ENCODE measurements at places on chromosomes 1 and 21. TPM values are rescaled to one million over a fixed set of nuclear protein-coding genes. Genes with fewer than 3 reads are reported as not detected.
A peak's percentile ranks its signal among the peaks of the same experiment; 100 is the strongest.

DNA sequence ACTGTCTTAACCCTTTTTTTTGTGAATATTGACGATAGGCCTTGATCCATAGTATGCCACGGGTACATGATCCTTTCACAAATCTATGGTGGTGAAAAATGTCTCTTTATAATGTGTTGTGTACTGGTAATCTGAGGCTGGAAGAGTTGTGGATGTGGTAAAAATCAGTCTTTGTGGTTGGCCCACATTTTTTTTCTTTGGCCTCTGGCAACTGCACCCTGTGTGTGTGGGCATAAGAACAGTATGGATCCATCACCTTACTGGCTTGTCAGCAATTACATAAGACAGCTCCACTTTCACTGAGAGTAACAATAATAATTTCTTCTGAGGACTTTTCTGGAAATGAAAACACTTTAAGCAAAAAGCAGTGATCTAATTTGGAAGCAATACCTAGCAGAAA lies 101.6 kb downstream of the GABPA start:
- DNase-seq = no peak

DNA sequence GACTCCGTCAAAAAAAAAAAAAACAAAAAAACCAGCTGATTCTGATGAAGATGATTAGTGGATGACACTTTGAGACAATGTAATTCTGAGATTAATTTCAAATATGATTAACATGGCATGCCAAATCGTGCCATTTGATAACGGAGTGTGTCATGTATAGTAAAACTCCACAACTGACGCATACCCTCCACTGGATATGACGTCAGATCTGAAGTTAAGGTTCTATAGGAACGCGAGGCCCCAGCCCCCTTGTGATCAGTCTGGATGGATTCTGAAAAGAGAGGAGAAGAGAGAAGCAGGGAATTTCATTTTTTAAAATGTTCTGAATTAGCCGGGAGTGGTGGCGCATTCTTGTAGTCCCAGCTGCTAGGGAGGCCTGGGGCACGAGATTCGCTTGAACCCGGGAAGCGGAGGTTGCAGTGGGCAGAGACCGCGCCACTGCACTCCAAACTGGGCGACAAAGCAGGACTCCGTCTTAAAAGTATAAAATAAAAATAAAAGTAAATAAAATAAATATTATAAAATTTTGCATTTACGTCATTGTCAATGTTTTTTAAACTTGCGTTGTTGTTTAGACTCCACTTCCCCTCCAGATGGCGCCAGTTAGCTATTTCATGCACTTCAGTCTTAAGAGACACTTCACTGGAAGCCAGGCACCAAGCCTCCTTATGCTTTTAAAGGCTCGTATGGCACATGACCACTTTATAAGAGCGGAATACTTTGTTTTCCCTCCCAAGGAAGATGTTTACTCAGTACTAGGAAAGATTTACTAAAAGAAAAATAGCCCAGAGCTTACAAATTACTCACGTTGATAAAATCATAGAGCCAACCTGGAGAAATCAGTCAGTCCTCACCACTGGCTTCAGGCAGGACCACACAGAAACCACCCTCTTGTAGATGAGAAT lies 65.5 kb downstream of the UBE2U start:
- DNase-seq = peak; percentile 87

The TMPRSS3 gene
- polyA plus RNA-seq = not detected

- DNase-seq = no peak
These were observed 26.1 kb downstream of the SLC19A1 start for GRCh38 chr21:45516071-45516670.

DNA sequence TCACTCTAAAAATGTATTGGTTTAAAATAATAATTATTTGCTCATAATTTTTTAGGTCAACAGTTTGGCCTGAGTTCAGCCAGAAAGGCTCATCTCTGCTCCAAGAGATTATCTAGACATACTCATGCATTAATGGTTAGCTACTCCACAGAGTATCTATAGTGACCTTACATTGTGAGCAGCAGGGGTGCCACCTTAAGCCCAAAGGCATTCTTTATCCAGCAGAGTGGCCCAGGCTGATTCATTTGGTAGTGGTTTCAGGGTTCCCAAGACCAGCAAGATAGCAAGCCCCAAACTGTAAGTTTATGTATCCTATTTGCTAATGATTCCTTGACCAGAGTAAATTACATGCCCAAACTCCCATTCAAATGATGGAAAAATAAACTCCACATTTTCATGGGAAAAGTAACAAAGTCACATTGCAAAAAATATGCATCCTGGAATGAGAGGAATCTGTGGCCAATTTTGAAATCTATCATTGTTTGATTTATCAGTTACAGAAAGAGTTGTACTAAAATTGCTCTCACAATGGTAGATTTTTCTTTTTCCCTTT lies 182.6 kb upstream of the KCNK2 start:
- no peak for DNase-seq

GRCh38 chr21:16425376-16425775 lies 695.6 kb downstream of the USP25 start:
- DNase-seq = no peak

The CHRNB2 gene
- 0.07 TPM for polyA plus RNA-seq

The G0S2 gene
- 2.6 TPM for polyA plus RNA-seq

The TDRD5 gene
- 0.94 TPM for polyA plus RNA-seq

The TFF3 gene
- 2.3 TPM for polyA plus RNA-seq

The DYNLT5 gene
- 5.8 TPM for polyA plus RNA-seq

The KMO gene
- 0.43 TPM for polyA plus RNA-seq

- no peak for DNase-seq
These were observed 35.4 kb upstream of the ZNF496 start for GRCh38 chr1:247366926-247367645.

DNA sequence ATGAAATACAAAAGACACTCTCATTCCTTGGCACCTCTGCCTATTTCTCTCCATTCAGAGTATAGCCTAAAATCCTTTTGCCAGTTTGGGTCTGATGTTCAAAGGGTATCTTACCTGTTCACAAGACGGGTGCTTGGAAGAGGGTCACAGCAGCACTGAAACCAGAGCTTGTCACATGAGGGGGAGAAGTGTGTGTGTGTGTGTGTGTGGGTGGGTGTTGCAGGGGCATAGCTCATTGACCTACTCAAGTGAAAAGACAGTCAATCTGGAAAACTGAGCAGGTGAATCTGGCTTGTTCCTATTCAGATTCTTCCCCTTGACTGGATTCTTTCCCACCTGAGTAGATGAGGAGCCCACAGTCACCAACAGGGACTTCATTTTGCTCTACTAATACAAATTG lies 63.9 kb downstream of the KCTD3 start:
- no peak for DNase-seq

GRCh38 chr1:209854196-209854595 lies 26.4 kb downstream of the UTP25 start:
- DNase-seq = no peak

The TCP10L gene
- polyA plus RNA-seq = 1.3 TPM

The ZBTB17 gene
- polyA plus RNA-seq = 22.6 TPM

GRCh38 chr1:168689726-168690602 lies 39.0 kb downstream of the DPT start:
- DNase-seq = no peak

DNA sequence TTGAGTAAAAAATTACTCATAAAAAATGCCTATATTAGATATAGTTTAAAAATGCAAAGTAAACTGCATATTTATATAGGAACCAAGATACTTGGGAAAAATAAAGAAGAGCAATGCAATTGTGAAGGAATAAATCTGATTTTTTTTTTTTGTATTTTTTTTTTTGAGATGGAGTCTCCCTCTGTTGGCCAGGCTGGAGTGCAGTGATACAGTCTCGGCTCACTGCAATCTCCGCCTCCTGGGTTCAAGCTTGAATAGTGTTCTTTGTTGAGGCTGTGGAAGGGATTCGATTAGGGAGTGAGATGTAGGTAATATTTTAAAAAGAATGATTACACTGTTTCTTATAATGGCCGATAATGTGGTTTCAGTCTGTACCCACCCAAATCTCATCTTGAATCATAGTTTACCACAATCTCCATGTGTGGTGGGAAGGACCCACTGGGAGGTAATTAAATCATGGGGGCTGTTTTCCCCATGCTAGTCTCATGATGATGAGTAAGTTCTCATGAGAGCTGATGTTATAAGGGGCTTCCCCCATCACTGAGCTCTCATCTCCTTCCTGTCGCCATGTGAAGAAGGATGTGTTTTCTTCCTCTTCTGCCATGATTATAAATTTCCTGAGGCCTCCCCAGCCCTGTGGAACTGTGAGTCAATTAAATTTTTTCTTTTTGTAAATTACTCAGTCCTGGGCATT lies 1765.9 kb downstream of the PLA2G4A start:
- DNase-seq = no peak

The KRTAP27-1 gene
- polyA plus RNA-seq = not detected

DNA sequence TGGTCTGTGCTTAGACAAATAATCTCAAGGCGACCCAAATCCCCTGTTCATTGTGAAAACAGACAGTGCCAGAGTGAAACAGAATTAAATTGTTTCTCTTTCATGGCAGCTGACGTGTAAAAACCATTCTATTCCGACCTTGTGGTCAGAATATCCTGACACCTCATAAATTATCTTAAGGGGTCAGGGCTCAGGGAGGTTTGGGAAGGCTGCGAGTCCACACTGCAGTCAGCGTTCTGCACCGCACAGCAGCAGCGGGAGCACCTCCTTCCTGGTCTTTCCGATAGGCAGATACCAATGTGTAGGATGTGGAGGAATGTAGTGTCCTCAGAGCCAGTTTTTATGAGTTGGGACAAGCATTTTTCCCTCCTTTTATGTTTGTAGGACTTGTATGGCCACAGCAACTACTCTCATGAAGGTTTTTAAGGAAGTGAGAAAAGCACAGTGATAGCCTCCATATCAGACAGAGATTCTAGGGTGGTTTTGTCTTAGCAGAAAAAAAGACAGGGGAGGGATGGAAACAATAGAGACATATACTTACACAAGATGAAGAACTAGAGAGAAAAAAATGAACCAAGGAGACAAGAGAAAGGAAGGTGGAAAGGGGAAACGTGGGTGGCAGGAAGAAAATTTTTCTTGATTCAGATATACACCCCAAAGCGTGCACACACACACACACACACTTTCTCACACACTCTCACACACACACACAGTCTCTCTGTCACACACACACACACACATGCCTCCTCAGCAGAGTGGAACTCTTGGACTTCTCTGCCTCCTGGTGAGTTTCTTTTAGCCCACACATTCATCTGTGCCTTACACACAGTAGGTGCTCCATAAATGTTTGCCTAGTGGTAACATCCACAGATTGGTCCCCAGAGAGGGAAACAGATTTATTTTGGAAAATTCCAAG lies 68.6 kb downstream of the NTMT2 start:
- DNase-seq = no peak

The MASP2 gene
- polyA plus RNA-seq = 5.7 TPM

DNA sequence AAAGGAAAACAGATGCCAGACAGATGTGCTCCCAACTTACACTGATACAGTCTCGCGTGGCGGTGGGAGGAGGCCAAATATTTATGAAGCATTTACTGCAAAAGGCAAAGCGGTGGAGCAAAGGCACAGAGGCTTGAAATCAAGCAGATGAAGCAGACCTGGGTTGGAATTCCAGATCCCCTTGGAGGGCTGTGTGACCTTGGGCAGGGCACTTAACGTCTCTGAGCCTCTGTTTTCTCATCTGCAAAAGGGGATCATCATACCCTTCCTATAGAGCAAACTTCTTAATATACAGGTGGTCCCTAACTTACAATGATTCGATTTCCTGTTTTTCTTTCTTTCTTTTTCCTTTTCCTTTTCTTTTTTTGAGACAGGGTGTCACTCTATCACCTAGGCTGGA lies 54.1 kb downstream of the IGSF21 start:
- DNase-seq = no peak

GRCh38 chr1:101520302-101520701 lies 283.5 kb downstream of the S1PR1 start:
- DNase-seq = peak; percentile 18

- DNase-seq = no peak
These were observed 407 bp downstream of the WNT4 start for GRCh38 chr1:22142315-22143064.

GRCh38 chr1:59455206-59455605 lies 158.3 kb downstream of the FGGY start:
- DNase-seq = peak; percentile 43

The LCE6A gene
- not detected for polyA plus RNA-seq

- no peak for DNase-seq
These were observed 36.1 kb upstream of the RUNX3 start for GRCh38 chr1:24966121-24966723.

The PGLYRP4 gene
- polyA plus RNA-seq = not detected

- peak; percentile 57 for DNase-seq
These were observed 11.2 kb upstream of the VWA5B1 start for GRCh38 chr1:20279509-20279908.

DNA sequence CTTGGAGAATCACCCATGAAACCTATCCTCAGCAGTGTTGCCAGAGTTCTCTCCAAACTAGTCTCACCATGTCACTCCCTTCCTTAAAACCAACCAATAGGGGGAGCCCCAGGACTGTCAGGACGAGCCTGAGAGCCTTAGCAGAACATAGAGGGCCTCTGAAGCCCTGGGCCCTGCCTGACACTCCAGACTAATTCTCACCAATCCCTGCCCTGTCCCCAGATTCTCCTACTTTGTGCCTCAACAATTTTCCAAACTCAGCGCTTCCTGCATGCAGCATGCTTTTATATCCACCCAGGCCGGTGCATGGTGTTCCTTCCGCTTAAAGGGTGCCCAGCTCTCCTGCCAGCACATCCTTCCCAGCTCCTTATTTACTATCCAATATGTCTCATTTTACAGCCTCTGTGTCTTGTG lies 42.7 kb downstream of the HSD3B1 start:
- DNase-seq = peak; percentile 72

The ASPM gene
- 13.4 TPM for polyA plus RNA-seq

The SPATA21 gene
- polyA plus RNA-seq = not detected

The CNIH4 gene
- polyA plus RNA-seq = 31.2 TPM

The KCND3 gene
- polyA plus RNA-seq = 2.1 TPM

The CD160 gene
- polyA plus RNA-seq = 0.56 TPM

The PGLYRP3 gene
- polyA plus RNA-seq = not detected

GRCh38 chr1:9843576-9843945 lies 19.8 kb upstream of the CLSTN1 start:
- no peak for DNase-seq

The TEX38 gene
- polyA plus RNA-seq = not detected

DNA sequence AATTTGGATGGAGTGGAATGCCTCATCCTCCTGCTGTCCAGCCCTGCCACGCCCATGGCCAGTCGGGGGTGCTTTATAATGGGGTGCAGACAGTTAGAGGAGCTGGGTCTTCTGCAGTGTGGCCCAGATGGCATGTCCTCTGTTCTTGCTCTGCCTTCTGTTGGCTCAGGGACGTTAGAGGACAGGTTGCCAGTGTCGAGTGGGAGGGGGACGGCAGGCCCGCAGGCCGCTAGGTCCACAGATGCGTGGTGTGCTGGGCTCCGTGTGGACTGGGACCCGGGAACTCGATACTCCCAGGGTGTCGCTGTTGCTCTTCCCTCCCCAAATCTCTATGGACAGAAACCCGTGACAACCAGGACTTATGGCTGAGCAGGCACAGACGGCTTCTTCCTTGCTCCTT lies 33.3 kb downstream of the SIM2 start:
- DNase-seq = no peak

- DNase-seq = no peak
These were observed 8.6 kb downstream of the SEMA6C start for GRCh38 chr1:151137789-151138188.

DNA sequence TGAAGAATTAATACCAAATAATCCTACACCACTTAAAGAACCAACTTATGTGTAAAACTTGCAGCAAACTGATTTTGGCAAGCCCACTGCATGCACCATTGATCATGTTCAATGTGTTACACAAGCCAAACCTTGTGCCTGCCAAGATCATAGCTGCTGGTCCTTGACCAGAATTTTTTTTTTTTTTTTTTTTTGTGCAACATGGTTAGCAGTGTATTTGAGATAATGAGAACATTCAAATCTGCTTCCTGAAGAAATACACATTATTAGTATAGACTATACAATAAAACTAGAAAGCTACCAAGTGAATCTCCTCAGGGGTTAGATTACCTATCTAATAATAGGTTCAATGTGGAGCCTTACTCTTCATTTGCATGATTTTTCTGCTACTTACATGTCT lies 421.0 kb downstream of the MRPL39 start:
- DNase-seq = no peak

The IGSF9 gene
- 0.56 TPM for polyA plus RNA-seq
